ENCODE measurements at places on chromosomes 1 and 21. TPM values are rescaled to one million over a fixed set of nuclear protein-coding genes. Genes with fewer than 3 reads are reported as not detected.

GRCh38 chr1:20706841-20707240 is 11.0 kb downstream of the KIF17 start:
- H3K4me3 ChIP-seq: no peak overlapping the region
- no peak overlapping the region for H3K27ac ChIP-seq
- H3K27me3 ChIP-seq: no peaks in the 10 kb centered on the region
- H3K36me3 ChIP-seq: no peaks in the 10 kb centered on the region
- H3K4me1 ChIP-seq: no peaks in the 10 kb centered on the region

The TSNAX gene
- 12.1 TPM for total RNA-seq

DNA sequence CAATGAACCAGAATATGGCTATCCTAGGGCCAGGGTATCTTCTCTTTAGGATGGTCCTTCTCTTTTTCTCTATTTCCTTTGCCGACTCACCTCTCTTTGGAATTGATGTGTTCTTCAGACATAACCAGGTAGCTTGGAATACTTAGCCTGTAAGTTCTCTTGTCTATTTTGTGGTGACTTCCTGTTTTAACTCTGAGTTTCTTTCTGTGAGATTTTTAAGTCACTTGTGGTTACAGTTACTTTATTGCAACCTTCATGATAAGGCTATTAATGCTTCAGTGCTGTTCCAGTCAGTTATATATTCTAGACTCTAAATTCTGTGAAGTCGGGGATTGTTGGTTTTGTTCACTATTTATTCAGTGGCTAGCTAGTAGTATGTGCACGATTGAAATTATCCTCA is 46.2 kb downstream of the DISP1 start:
- no peaks in the 10 kb centered on the region for H3K4me1 ChIP-seq
- H3K36me3 ChIP-seq: no peaks in the 10 kb centered on the region
- no peak overlapping the region for H3K27ac ChIP-seq
- no peaks in the 10 kb centered on the region for H3K27me3 ChIP-seq

DNA sequence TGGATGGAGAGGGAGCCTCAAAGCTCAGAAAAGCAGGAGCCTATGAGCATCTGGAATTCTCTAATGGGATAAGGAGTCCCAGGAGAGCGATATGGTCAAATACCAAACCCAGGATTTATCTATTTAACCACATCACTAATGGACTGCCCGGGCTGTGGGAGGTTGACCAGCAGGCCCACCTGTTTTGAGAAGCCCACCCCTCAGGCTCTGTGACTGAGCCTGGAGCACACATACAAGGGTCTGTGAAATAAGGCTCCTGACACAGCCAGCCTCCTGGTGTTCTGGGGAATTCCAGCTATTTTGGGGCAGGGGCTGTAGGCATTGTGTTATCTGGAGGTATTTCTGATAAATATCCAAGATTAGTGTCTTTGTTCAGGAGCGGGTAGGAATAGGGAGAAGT is 132.0 kb upstream of the C1orf21 start:
- no peak for DNase-seq
- H3K36me3 ChIP-seq: no peaks in the 10 kb centered on the region
- H3K4me3 ChIP-seq: no peak overlapping the region

DNA sequence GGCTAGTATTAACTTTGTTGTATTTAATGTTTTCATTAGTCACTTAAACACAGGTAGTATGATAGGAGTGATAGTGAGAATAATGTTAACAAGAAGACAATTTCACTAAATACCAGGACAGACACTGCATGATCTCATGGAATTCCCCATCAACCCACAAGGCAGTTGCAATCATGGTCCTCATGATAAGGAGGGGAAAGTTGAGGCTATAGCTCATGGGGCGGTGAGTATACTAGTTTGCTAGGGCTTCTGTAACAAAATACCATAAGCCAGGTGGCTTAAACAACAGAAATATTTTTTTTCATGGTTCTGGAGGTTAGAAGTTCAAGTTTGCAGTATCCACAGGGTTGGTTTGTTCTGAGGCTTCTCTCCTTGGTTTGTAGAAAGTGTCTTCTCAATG is 115.8 kb downstream of the DSCAM start:
- H3K36me3 ChIP-seq: no peaks in the 10 kb centered on the region
- H3K27ac ChIP-seq: no peak overlapping the region
- H3K4me3 ChIP-seq: no peak overlapping the region
- no peaks in the 10 kb centered on the region for H3K27me3 ChIP-seq
- no peaks in the 10 kb centered on the region for H3K4me1 ChIP-seq

DNA sequence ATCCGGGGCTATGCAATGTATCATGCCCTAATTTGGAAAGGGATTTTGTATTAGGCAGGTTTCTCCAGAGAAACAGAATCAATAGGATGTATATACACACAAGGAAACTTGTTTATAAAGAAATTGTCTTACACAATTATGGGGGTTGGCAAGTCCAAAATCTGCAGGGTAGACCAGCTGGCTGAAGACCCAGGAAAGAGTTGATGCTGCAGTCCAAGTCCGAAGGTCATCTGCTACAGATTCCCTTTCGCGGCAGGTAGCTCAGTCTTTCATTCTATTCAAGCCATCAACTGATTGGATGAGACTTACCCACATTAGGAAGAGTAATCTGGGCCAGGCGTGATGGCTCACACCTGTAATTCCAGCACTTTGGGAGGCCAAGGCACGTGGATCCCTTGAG is 54.6 kb upstream of the CXADR start:
- no peaks in the 10 kb centered on the region for H3K36me3 ChIP-seq
- peaks cover 6% of the 10 kb centered on the region for H3K4me1 ChIP-seq
- no peaks in the 10 kb centered on the region for H3K27me3 ChIP-seq

DNA sequence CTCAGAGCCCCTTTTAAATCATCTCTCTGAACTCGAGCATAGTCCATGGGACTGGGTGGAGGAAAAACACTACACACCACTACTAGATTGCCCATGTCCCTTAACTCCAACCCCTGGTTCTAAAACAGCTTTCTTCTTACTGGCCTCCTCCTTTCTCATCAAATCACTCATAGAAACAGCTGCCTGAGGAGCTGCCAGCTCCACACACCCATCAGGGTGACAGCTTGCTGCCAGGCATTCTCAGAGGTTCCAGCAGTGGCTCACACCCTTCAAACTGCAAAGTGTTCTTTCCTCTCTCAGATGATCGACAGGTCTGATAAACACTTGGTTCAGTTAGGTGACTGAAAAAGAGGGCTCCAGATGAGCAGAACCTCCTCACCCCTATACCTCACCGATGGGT is 543.0 kb upstream of the PLXNA2 start:
- DNase-seq: no peak
- no peaks in the 10 kb centered on the region for H3K27me3 ChIP-seq
- H3K4me1 ChIP-seq: no peaks in the 10 kb centered on the region
- H3K27ac ChIP-seq: no peak overlapping the region

- H3K27ac ChIP-seq: no peak overlapping the region
- no peak overlapping the region for H3K4me3 ChIP-seq
- H3K36me3 ChIP-seq: no peaks in the 10 kb centered on the region
- no peak for DNase-seq
Observed at GRCh38 chr1:35571263-35571662, 1.9 kb upstream of the TFAP2E start.

DNA sequence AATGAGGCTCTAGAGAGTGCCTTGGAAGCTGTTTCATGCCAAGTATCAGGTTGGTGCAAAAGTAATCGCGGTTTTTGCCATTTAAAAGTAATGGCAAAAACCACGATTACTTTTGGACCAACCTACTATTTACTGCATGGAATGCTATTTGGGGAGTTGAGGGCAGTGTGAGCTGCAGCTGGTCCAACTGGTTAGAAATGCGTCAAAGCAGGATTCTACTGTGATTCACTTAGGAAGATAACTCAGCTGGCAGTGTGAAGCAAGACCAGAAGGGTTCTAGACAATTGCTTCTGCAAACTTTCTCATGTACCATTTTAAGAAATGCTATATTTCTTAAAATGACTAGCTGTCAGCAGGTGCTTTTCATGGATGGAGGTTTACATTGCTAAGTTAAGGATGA is 21.2 kb upstream of the PLA2G2C start:
- no peaks in the 10 kb centered on the region for H3K27me3 ChIP-seq
- H3K36me3 ChIP-seq: no peaks in the 10 kb centered on the region
- no peaks in the 10 kb centered on the region for H3K4me1 ChIP-seq
- no peak overlapping the region for H3K27ac ChIP-seq
- H3K4me3 ChIP-seq: no peak overlapping the region
- DNase-seq: no peak

- DNase-seq: peak; percentile 46
- no peaks in the 10 kb centered on the region for H3K4me1 ChIP-seq
- no peak overlapping the region for H3K4me3 ChIP-seq
Observed at GRCh38 chr1:47738560-47739182, 258.5 kb downstream of the TRABD2B start.

DNA sequence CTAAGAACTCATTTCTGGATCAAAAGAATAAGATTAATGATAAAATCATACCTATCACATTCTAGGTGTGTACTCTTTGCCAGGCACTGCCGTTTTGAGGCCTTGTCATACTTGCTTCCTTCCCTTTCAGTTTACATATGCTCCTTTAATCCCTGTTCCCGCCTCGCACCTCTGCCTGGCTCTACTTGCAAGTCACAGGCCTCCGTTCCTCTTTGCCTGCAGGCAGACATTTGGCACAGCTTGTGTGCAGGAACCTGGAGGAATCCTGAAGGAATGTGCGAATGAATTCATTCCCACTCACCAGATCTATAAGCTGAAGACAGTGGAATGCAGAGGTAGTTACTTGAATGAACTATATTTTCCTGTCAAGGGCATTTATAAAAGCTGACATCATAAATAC is 13.8 kb downstream of the WLS start:
- no peaks in the 10 kb centered on the region for H3K4me1 ChIP-seq
- DNase-seq: no peak
- no peaks in the 10 kb centered on the region for H3K27me3 ChIP-seq
- H3K27ac ChIP-seq: no peak overlapping the region
- no peaks in the 10 kb centered on the region for H3K36me3 ChIP-seq
- H3K4me3 ChIP-seq: no peak overlapping the region

The PADI3 gene
- total RNA-seq: not detected

GRCh38 chr1:31368611-31369107 is 4.2 kb downstream of the FABP3 start:
- H3K36me3 ChIP-seq: no peaks in the 10 kb centered on the region
- H3K4me1 ChIP-seq: peaks cover 3% of the 10 kb centered on the region
- no peak overlapping the region for H3K4me3 ChIP-seq
- peak; percentile 68 for DNase-seq

GRCh38 chr1:184555665-184556641 is 169.1 kb downstream of the C1orf21 start:
- no peaks in the 10 kb centered on the region for H3K36me3 ChIP-seq
- H3K4me1 ChIP-seq: no peaks in the 10 kb centered on the region
- H3K27me3 ChIP-seq: no peaks in the 10 kb centered on the region

The S100A7 gene
- total RNA-seq: not detected

DNA sequence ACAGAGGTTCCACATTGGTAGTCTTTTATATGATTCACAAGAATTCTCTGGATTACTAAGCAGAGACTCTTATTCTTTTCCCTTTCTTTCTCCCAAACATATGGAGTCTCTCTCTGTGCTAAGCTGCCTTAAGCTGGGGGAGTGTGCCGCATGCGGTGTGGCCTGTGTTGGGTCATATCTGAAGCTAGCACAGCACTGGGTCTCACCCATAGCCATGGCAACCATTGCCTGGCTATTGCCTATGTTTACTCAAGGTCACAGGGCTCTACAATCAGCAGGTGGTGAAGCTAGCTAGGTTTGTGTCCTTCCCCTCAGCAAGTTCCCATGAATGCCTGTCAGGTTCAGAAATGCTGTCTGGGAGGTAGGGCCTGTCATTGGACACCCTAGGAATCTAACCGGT is 73.6 kb upstream of the ZRANB2 start:
- no peaks in the 10 kb centered on the region for H3K27me3 ChIP-seq
- no peak overlapping the region for H3K27ac ChIP-seq
- DNase-seq: no peak
- H3K4me1 ChIP-seq: no peaks in the 10 kb centered on the region
- H3K36me3 ChIP-seq: no peaks in the 10 kb centered on the region
- no peak overlapping the region for H3K4me3 ChIP-seq

DNA sequence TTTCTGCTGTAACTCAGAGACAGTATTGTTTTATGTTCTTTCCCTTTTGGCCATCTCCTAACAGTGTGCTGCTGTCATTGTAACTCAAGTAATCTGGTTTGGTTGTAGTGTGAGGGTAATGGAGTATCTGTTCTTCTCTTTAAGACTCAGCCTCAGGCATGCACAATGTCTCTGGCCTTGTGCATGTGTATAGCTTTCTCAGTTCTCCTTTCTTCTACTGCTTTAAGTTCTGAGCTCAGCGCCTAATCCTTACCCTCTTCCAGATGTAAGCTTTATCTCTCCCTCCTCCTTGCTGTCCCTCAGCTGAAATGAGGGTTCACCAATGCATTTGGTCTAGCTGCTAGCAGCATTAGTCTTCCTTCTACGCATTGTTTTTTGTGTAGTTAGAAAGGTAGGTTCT is 1420.4 kb upstream of the PRMT6 start:
- H3K4me3 ChIP-seq: no peak overlapping the region
- DNase-seq: no peak
- no peak overlapping the region for H3K27ac ChIP-seq
- no peaks in the 10 kb centered on the region for H3K36me3 ChIP-seq
- H3K4me1 ChIP-seq: no peaks in the 10 kb centered on the region
- H3K27me3 ChIP-seq: no peaks in the 10 kb centered on the region

DNA sequence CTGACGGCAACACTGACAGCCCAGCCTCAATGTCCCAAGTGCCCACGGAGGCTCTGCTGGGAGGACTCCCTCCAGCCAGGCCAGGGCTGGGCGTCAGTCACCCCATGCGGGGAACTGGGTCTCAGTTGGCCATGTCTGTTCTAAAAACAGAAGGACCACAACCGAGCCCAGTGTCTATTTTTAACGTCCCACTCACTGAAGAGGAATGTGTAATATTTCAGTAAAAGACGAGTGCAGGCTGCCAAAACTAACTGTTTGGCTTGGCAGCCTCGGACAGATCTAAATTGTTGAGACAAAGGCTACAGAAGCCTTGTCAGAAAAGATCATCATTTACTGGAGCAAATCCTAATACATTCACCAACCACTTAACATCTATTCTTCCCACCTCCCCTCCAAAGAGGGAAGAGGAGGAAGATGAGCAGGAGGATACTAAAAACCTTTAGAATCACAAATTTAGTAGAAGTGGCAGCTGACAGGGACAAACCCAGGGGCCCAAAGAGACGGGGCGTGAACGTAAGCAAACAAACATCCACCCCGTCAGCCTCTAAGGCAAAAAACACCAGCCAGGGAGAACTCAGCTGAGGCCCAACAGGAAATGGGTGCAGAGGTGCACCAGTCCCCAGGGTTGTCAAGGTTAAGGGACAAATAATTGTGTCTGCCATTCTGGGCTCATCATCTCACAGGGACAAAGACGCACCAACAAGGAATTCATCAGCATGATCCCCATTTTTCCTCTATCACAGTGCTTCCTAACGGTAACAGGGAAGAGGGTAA is 18.7 kb downstream of the C1orf198 start:
- H3K36me3 ChIP-seq: no peaks in the 10 kb centered on the region
- H3K4me1 ChIP-seq: no peaks in the 10 kb centered on the region
- DNase-seq: no peak
- no peaks in the 10 kb centered on the region for H3K27me3 ChIP-seq
- H3K27ac ChIP-seq: peak overlapping the region; percentile 65
- H3K4me3 ChIP-seq: no peak overlapping the region
